ENCODE measurements at places on chromosomes 12 and 14.

DNA sequence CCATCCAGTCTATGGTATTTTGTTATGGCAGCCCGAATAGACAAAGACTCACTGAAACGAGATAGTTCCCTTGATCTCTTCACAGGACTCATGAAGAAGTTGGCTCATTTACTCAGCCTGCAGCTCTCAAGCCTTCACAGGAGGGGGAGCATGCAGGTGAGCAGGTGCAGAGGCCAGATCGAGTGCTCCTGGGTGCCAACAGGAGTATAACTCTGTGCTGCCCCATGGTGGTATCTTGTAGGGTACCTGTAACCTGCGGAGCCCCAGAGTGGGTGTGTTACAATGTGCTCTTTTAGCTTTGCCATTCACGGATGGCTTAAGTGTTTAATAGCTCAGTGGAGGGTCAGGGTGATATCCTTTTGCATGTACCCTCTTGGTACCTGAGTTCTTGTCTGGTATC lies 159.5 kb downstream of the METTL25 start:
- no peak for DNase-seq

- DNase-seq: no peak
These were observed 70.4 kb downstream of the RPL10L start for GRCh38 chr14:46581036-46581671.

- DNase-seq: no peak
These were observed 33.3 kb downstream of the TTC7B start for GRCh38 chr14:90782892-90783291.

DNA sequence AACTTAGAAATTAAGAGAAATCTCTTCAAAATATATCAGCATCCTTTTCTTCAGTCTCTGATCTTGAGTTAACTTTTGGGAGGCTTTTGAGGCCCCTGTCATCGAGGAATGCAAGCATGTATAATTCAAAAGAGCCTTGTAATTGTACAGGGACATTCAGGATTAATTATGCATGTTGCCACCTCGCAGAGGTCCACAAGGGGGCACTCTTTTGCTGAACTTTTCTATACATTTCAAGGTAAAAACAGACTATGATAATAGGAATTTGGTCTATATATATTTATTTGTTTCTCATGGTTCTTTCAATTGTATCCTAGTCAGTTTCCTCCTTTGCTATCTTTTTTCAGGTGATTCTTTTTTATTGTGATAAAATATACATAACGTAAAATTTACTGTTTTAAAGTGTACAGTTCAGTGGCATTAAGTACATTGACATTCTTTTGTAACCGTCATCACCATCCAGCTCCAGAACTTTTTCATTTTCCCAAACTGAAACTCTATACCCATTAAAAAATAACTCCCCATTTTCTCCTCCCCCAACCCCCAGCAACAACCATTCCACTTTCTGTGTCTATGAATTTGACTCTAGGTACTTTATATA lies 47.0 kb upstream of the SLC2A13 start:
- peak; percentile 46 for DNase-seq

- DNase-seq: no peak
These were observed 20.9 kb downstream of the PLEKHA5 start for GRCh38 chr12:19150273-19150900.

DNA sequence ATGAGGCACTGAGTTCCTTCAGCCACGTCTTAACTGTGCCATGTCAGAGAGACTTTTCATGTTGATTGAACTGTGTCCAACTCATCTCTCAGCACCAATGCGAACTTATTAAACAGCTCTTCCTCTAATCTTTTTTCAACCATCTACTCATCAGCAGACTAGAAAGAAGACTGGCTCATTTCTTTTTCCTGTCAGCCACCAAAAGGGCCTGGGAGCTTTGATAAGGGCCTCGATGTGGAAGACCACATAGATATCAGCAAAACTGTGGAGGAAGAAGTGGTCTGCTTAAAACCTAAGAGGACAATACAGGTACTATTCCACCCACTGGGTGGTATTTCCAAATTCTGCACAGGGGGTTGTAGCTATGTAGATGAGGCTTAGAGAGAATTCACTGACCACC lies 3.6 kb upstream of the PLXNC1 start:
- DNase-seq: no peak

GRCh38 chr12:47366157-47366556 lies 286.4 kb upstream of the AMIGO2 start:
- DNase-seq: no peak

- no peak for DNase-seq
These were observed 26.7 kb downstream of the SPX start for GRCh38 chr12:21552635-21553328.
